RCC 7860 (cell line): ENCODE measurements at places on chromosomes 13 and 19.
A peak's percentile ranks its signal among the peaks of the same experiment; 100 is the strongest.

DNA sequence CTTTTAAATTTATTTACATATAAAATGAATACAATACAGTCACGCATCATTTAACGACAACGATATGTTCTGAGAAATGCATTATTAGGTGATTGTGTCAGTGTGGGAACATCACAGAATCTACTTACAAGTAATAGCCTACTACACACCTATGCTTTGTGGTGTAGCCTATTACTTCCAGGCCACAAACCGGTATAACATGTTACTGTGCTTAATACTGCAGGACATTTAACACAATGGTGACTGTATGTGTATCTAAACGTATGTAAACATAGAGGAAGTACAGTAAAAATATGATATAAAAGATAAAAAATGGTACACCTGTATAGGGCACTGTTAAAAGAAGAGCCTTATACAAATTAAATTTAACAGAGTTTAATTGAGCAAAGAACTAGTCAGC is 62.4 kb upstream of the KLHL1 start:
- DNase-seq, result no peak

- no peak for DNase-seq
These were observed 503.1 kb downstream of the FOXO1 start for GRCh38 chr13:40163066-40164000.

DNA sequence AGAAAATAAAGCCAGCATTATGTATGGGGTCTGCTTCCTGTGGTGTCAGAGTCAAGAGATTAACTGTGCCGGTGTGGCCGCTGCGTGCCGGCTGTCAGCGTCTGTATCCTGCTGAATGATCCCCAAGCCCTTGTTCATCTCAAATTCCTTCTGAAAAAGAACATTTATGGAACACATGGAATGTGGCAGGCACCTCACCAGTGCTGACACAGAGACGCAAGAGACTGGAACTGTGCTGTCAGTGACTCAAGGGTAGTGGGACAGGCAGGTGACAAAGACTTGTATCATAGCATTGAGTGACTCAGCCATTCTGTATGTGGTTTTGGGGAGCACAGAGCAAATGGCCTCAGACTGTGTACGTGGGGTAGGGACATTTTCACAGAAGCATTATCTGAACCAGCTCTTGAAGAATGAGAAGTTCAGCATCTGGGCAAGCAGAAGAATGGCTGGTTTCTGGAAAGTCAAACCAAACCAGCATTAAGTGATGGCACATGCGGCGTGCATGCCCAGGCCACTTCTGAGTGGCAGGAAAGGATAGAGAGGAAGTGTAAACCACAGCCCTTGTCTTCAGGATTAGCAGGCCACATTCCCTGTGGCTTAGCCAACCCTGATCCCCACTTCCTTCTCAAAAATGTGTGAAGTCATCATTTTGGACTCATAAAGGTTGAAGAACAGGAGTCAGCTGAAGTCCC is 54.0 kb upstream of the IRS2 start:
- DNase-seq, result peak; percentile 98

GRCh38 chr19:30084390-30084819 is 142.4 kb downstream of the URI1 start:
- no peak for DNase-seq

- DNase-seq, result no peak
These were observed 7.3 kb downstream of the SIGLEC9 start for GRCh38 chr19:51131780-51132680.

DNA sequence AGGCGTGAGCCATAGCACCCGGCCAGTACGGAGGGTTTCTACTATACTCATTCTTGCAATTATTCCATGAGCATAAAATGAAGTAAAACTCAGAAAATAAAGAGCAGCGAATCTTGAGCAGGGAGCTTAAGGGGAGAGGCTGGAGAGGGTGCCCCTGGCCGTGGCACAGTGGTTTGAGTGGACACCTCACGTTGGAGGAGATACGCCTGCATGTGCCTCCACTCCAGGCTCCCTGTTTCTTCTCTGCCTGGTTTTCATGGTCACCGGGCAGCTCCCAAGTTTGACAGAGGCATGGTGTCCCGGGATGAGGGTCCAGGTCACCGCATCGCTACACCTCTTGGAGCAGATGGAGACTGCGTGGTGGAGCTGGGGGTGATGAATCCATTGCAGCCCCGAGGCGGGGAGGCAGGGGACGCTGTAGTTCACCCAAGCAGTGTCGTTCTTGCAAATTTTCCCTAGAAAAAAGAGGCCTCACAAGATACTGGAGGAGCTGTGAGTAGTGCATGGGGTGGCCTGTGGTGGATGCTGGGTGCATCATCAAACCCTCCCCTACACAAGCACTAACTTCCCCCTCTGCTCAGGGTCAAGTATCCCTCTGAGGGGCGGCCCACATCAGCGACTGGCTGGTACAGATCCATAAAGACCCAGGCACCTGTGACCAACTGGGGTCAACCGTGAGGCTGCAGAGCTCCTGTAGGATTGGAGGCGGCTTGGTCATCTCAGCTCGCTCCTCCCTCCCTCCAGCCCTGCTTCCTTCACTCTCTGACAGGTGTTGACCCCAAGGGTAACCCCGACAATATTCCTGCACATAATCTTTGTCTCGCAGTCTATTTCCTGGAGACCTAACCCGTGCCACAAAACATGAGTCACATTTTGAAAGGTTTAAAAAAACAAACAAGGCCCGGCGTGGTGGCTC is 3.6 kb upstream of the MIER2 start:
- no peak for DNase-seq

GRCh38 chr19:20162821-20163220 is 4.2 kb upstream of the ZNF486 start:
- no peak for DNase-seq

GRCh38 chr13:78015782-78016181 is 97.2 kb upstream of the EDNRB start:
- DNase-seq, result no peak
